Pulmonary artery endothelial cell (primary cell): ENCODE measurements at places on chromosomes 1 and 21.

GRCh38 chr1:226217273-226217672 lies 6.2 kb upstream of the MIXL1 start:
- no peak for DNase-seq

DNA sequence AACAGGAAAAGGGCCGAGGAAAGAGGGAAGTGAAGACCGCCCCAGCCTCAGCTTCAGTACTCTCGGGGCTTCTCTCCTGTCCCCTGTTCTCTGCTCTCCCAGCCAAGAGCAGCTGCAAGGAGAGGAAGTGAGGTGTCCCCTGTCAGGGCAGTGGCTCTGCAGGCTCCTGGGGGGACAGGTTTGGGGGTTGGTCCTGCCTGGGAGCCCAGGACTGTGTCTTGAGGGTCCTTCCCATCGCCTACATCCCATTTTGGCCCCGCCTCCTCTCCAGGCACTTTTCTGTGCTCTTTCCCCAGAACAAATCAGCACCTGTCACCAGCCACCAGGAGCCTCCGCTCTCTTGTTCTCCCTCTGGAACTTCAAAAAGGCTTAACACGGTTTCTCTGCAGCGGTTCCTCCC lies 82.6 kb downstream of the VWA5B1 start:
- DNase-seq, result no peak

DNA sequence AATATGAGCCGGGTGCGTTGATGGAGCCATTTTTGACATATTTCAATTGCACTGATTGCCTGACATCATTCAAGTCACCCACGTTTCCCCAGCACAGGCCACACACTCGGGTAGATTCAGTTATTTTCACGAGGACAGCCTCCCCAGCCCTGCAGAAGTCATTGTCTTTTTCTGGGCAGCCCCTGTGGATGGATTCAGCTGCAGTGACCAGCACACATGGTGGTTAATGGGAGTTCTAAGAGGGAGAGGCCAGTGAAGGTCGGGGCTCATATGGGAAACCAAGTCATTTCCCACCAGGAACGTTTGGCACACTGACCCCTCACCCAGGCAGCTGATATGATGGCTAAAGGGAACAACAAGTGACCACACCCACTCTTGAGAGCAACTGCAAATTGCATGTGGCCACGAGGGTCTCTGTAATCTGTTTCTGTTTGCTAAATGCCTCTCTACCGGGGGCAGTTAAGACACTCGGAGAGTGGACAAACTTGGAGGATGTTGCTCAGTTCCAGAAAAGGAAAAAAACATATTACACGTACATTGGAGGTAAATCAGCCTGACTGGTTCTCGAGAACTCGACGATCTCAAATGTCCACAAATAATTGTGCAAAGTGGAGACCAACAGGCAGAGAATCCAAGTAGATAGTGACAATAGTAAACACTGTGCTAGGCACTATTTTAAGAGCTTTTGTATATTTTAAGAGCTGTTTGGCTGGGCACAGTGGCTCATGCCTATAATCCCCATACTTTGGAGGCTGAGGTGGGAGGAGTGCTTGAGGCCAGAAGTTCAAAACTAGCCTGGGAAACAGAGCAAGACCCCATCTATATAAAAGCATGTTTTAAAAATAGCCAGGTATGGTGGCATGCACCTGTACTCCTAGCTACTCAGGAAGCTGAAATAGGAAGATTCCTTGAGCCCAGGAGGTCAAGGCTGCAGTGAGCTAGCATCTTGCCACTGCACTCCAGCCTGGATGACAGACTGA lies 167.2 kb upstream of the IRF2BP2 start:
- DNase-seq, result no peak

DNA sequence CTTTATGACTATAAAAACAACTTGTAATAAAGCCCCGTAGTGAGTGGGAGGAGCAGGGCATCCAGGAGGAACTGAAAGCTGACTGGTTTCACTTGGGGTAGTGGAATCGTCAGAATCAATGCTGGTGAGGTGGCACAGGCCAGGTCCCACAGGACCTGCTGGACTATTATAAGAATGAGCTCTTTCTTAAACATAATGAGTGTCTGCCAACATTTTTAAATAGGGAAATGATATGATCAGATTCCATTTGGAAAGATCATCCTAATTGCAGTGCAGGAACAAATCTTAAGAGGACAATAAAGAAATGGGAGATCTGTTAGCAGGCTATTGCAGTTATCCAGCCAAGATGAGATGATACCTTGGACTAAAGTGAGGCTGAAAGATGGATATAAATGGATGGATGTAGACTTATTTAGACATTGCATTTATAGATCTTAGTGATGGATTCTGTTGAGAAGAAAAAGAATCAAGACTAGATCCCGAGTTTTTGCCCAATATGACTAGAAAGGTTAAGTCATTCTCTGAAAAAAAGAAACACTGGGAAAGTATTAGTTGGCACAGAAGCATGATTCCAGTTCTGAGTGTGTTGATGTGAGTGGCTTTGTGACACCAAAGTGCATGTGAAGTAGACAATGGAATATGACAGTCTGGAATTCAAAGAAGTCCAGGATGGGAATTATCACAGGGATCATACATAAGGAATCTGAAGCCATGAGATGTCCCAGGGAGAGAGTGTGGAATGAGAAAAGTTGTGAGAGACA lies 153.3 kb upstream of the SGIP1 start:
- no peak for DNase-seq

- no peak for DNase-seq
Measured at GRCh38 chr1:240663169-240663879, 51.4 kb upstream of the GREM2 start.

GRCh38 chr1:180814258-180814657 lies 98.4 kb upstream of the KIAA1614 start:
- no peak for DNase-seq

DNA sequence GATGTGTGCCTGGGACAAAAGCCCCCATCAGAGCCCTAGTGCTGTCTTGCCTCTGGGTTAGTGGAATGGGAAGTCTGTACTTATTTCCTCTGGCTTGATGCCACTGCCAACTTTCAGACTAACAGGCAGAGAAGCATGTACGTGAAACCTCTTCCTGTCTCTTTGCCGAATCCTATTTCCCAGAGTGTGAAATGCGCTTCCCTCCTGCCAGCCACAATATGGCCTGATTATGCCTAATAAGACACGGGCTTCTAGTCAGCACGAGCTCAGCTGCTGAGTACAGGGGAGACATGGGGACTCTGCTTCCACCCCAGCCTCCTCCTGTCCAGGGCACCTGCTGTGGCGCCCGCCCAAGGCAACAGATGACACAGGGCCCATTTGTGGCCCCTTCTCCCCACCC lies 111.4 kb downstream of the KCND3 start:
- no peak for DNase-seq

DNA sequence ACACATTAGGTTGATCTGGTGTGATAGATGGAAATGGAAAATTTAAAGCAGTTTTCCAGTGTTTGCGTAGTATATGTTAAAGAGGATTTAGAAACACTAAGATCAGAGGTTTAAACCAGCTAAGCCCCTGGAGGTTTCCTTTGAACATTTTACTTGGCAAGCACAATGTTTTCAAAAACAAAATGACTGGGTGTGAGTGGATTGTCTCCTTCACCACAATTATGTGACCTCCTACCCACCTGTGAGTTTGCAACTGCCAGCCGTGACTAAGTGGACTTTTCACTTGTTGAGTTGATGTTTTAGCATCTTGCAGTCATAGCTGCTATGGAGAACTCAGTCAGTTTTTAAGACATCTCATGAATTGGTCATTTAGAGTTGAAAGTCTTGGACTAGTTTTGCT lies 4.7 kb downstream of the CCDC190 start:
- peak; percentile 84 for DNase-seq

DNA sequence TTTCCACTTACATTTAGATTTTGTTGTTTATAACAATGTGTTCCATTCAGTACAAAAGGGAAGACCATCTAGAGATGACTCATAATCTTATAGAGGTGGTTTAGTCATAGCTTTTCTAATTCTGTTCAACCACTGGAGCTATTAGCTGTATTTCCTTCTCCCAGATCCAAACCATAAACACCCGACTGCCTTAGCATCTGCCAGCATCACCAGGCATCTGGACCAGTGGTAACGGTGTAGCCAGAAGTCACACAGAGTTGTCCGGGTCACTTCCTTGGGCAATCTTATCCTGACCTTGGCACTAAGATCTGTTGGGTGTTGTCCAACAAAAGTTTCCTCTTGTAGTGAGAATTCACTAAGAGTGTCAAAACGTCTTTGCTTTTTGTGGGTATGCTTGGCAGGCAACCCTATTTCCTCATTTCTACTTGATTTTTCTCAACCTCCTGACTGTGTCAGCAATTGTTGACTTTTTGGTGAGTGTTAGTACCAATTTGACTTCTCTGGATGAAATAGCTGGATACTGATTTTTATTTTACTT lies 372.1 kb upstream of the B3GALT2 start:
- peak; percentile 50 for DNase-seq

DNA sequence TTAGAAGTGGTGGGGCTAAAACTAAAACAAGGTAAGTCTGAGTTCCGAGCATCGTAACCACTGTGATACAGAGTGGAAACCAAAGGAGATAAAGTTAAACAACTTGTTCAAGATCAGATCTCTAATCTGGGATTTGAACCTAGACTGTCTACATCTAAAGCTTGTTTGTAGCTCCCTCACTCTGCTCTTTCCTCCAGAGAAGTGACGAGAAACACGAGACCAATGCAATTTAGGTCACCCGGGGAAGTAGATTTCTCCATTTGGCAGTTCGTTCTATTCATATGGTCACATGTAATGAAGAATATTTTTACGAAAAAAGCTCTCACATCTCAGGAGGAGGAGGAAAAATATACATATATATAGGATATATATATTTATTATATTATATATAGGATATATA lies 1.8 kb downstream of the ADORA3 start:
- DNase-seq, result no peak

DNA sequence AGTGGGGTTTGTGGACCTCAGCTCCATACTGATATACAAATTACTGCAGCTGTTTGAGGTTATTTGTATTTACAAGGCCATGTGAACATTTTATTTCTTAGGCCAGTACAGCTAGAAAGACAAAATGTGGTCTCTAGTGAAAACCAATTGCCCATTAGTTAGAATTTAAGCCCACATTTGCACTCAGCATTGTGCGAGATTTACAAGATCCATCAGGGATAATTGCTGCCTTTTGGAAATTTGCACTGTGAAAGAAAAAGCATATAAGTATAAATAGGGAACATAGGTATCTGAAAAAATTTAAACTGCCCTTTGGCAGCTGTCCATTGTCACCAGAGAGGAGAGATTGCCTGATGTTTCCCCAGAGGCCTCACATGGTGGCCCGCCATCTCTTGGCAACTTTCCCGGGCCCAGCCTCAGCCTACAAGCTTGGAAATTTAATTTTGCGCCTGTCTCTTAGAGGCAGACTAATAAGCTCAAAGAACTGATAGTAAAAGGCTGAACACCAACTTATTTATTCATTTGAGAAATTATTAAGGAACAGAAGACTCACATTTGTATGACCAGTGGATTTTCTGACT lies 120.7 kb downstream of the MAP3K21 start:
- DNase-seq, result no peak

DNA sequence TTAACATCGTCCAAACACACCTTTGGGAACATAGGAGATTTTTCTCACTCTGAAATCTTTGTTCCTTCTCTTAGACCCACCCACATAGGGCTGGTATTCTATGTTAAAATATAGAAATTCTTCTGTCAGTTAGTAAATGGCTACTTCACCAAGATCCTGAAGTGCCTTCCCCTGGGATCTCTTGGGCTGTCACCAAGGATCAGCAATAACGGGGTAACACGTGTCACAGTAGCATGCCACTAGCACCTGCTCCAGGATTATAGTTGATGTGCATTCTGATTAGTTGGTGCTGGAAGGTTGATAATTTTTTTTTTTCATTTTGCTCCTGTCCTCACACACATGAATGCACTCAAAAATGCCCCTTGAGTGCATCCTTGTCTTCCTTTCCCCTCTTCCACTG lies 298.7 kb downstream of the NTNG1 start:
- no peak for DNase-seq

GRCh38 chr1:162370161-162370560 lies 6.5 kb downstream of the SPATA46 start:
- no peak for DNase-seq

DNA sequence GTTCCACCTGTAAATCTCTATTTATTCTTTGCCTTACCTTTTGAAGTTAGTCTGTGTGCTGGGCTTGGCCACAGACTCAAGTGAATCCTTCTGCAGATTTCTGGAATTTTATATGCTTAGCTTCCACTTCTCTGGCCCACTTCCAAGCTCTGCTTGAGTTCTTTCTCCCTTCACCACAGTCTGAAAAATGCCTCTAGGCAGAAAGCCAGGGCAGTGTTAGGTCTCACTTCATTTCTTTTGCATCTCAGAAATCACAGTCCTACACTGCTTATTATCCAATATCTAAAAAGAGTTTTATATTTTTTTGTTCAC lies 48.9 kb downstream of the INKA2 start:
- DNase-seq, result peak; percentile 19

GRCh38 chr1:228475812-228476211 lies 11.4 kb upstream of the RNF187 start:
- no peak for DNase-seq

DNA sequence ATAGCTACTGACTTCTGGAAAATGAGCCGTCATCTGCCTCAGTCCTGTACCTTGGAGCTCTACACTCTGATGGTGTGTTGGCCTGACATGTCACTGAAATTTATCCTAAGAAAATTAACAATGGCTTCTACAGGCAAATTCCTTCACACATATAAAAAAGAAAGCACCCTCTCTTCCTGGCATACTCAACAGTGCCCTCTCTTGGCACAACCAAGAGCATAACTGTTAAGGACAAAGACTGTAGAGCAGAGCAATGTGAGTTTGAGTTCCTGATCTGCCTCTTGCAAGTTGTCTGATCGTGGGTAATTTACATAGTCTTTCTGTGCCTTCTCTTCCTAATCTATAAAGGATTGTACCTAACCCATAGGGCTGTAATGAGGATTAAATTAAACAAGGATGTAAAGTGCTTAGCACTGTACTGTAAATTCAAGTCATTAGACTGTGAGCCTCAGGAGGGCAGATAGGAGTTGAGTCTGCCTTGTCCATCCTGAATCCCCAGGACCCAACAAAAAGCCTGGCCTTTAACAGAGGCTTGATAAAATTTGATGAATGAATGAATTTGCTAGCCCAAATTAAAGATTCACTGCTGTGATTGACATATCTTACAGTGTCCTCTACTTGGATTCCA lies 83.5 kb downstream of the SYF2 start:
- no peak for DNase-seq
